ENCODE measurements at places on chromosomes 6 and 20.

DNA sequence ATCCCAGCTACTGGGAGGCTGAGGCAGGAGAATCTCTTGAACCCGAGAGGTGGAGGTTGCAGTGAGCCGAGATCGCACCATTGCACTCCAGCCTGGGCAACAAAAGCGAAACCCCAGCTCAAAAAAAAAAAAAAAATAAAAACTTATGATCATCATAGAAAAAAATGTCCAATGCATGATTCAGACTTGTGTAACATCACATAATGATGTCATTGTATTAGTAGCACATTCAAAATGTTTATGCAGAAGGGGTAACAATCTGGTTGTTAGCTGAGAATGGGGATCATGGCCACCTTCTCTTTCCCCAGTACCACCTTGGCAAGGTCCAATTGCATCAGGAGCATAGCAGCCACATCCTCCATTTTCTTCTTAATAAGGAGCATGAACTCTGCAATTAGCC is 137.6 kb upstream of the MARCKS start:
- no peak for DNase-seq

DNA sequence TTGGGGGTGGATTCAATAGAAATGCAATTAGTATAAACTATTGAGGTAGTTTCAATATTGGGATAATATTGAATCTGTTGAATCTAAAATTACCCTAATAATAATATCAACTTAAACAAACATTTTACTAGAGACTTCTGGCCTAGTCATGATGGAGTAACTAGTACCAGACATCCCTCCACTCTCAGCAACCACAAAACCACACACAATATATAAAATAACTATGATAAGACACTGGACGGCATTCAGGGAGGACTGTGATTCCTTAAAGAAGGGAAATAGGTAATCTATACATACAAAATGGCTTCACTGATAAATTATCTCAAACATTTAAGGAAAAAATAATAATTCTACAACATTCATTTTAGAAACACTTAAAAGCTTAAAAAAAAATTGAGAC is 38.9 kb upstream of the TMEM14A start:
- DNase-seq = no peak

DNA sequence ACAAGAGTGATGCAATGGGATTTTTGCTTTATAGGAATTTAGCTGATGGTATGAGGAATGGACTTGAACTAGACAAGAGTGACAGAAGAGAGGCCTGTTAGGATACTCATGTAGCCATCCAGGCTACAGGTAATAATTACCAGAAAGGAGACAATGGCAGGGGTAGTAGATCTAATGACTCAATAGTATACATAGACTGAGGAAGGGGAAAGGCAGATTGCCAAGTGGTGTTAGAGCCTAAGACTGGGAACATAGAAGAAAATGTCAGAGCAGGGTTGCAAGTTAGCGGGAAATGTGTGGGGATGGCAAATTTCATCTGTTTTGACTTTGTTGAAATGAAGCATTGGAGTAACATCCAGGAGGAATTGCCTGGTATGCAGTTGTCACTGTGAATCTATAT is 295.6 kb downstream of the UTRN start:
- DNase-seq = no peak

GRCh38 chr6:152063170-152063921 is 255.9 kb downstream of the ESR1 start:
- no peak for DNase-seq

- DNase-seq = no peak
Observed at GRCh38 chr6:104862456-104862855, 2.7 kb upstream of the HACE1 start.
